Anterior cingulate cortex (tissue), 58 donors: ENCODE measurements at places on chromosomes 5 and 9.
A peak's percentile ranks its signal among the peaks of the same experiment; 100 is the strongest.

DNA sequence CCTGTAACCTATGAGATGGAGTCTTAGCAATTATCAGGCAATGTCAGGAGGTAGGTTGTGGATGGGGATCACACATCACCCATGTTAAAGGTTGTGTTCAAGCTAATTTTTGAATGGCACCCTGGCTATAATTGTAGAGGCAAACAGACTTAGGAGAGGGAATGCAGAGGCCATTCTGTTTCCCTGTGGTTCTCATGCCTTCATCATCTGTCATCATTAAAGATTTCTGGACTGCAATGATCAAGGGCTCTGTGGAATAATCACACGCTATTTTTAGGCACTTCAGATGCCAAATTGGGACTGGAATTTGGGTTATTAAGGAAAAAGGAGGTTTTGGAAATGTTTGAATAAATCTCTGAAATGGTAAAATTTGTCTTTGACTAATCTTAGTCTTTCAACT, 1065.4 kb downstream of the TAF11L14 start:
- no peak for DNase-seq

GRCh38 chr5:127031863-127032232, 1.5 kb upstream of the MARCHF3 start:
- DNase-seq, result no peak

GRCh38 chr9:38418366-38418765, 5.9 kb downstream of the IGFBPL1 start:
- DNase-seq, result no peak

DNA sequence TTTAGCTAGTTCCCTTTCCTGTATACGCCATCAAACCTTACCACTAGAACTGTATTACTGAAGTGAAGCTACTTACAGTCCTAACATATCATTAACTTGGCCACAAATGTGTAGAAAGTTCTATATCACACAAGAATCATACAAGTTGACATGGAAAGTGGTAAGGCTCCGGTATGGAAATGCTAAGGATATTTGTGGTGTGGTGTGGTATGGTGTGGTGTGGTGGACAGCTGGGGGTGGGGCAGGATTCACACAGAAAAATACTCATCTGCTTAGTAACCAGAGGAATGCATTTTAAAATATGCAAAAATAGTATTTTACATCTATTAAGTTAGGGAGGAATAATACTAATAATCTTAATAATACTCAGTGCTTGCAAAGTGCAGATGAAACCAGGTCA, 69.4 kb downstream of the TRPC7 start:
- no peak for DNase-seq

DNA sequence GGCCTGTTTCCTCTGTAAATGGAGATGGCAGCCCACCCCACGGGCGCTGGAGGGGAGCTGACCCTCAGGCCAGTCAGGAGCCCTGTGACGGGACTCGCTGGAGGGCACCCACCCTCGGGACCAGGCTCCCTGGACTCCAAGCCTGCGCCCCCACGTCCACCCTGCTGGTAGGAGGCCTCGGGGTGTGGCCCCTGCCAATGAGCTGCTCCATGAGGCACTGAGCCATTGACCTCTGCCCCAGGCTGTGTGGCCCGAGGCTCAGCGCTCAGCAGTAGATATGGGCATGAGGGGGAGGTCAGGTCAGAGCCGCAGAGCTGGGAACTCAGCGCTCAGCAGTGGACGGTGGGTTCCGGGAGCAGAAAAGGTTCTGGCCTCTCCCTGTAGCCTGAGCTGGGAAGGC, 52.3 kb upstream of the EGFL7 start:
- no peak for DNase-seq

DNA sequence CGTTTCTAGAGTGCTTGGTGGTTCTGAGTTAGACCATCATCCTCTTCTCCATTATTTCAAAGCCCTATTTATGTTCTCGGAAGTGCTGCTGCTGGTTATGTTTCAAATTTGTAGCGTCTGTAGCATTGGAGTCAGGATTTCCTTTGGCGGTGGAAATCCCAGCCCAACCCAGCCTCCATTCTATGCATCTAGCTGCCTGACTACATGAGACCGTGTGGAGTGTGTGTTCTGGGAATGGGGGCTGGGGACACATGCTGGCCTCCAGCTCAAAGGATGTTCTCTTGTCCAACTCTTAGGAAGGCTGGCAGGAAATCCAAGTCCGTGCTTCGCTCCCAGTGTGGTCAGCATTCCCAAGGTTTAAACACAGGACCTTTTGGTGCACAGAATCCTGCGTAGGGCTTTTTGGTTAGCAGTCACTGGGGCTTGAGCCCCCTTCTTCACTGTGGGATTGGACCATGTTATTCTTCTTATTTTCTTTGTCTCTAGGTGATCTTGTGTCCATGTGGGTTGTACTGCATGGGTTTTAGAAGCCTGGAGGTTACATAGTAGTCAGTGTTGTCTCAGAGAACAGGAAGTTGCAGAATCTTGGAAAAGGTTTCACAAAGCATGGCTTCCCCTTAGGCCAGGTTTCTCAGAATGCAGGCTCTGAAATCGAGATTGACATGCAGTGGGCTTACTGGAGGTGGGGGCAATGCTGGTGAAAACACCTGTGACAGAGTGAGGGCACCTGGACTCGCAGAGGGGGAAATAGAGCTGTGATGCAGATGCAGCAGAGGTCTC, 132.2 kb downstream of the ARHGAP26 start:
- DNase-seq, result no peak

- no peak for DNase-seq
Measured at GRCh38 chr9:3874449-3875360, 348.9 kb upstream of the RFX3 start.

DNA sequence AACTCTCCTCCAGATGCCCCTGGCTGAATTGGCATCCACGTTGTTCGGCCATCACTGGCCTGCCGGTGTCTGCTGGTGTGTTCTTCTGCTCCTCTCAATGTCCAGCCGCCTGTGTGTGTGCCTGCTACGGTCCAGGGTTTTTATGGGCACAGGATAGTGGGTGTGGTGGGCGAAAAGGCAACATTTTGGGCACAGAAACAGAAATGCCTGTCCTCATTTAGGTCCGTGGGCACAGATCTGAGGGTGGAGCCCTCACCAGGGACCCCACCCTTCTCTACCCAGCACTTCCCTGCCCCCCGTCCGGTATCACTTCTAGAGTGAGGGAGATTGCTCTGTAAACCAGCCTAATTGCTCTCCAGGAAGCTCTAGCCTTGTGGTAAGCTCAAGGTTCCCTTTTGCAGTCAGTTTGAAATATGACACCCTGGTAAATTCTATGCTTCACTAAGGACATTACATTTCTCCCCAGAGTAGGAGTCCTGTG, 410.1 kb downstream of the MAT2B start:
- DNase-seq, result no peak

- DNase-seq, result no peak
Measured at GRCh38 chr5:17748941-17749340, 114.7 kb downstream of the TAF11L14 start.

- peak; percentile 25 for DNase-seq
Measured at GRCh38 chr5:74641735-74642542, 1.4 kb upstream of the ENC1 start.

GRCh38 chr9:120284821-120285220, 295.1 kb downstream of the CDK5RAP2 start:
- no peak for DNase-seq

DNA sequence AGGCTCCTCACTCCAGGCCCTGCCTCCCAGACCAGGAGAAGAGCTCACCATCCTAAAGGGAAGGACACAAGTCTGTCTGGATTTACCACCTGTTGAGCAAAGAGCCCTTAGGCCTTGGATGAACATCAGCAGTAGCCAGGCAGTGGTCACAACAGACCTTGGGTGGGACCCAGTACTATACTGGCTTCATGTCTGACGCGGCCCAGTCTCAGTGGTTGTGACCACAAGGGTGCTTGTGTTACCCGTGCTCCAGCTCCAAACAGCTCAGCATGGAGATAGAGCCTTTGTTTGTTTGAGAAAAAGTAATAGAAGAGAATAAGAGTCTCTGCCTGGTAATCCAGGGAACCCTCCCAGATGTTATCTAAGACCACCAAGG, 617.4 kb downstream of the BRINP1 start:
- no peak for DNase-seq

GRCh38 chr5:173963867-173964441, 25.0 kb upstream of the C5orf47 start:
- DNase-seq, result peak; percentile 37
